Karpas-422 (cell line): ENCODE measurements at places on chromosomes 3 and 15. TPM values are rescaled to one million over a fixed set of nuclear protein-coding genes. Genes with fewer than 3 reads are reported as not detected.
A peak's percentile ranks its signal among the peaks of the same experiment; 100 is the strongest.

Gene PDCD6IP
- total RNA-seq = 169 and 179 TPM in 2 replicates

Gene FHIT
- total RNA-seq = not detected in 2 replicates

Gene SIDT1
- 7.5 and 11.3 TPM in 2 replicates for total RNA-seq

DNA sequence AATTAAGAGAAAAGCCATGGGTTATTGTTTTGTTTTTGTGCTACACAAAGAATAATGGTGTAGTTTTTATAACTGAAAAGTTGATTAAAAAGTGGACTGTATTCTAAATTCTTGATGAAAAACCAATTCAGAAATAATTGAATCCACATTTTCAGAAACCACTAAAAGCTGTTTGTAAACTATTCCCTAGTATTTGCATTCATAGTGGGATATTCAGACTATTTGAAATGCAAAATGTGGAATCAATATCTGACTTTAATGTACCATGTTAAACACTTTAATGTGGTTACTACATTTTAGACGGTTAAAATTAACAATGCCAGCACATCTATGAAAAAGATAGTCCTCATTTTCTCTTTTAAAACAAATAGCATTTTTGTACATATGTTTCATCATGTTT, 104.6 kb downstream of the ZIC4 start:
- no peak for DNase-seq

DNA sequence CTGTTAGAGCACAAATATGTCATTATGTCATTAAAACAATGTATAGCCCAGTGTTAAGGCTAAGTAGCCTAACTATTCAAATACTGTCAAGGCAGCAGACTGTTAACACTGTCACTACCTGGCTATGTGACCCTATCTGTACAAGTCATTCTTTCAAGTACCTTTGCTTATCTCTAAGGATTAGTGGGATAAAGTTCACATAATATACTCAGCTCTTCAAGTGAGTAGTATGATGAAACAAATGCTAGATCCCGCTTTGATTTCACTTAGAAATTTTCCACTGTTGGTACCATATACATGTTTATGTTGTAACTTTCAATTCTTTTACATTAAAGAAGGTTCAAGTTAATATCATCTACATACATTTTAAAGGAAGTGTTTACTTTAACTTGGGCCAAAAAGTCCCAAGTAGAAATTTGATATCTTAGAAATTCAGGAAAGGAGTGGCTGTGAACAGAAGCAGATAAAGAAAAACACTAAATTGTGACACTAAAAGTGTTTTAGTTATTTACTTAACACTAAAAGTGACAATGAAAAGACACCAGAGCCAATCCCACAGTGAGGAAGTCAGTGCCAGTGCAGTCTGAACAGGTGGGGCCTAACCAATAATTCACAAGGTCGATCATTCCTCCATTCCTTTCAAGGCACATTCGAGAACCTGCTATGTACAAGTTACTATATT, 4.8 kb upstream of the RFX7 start:
- DNase-seq = no peak

DNA sequence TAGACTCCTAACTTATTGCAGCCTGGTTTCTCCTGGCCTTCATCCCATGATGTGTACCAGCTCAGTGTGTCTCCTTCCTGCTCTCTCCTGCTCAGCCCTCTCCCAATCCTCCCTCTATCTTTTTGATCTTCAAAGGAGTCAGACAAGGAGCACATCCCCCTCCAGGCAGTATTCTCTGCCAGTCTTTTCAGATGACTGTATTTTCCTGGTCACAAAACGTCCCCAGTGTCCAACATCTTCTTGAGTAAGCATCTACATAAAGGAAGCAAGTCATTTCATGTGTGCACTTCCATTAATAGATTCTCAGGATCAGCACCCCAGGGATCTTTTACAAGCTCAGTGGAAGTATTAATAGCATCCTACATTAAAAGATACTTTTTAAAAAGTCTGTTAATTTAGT, 148.9 kb upstream of the THBS1 start:
- peak; percentile 16 for DNase-seq

- DNase-seq = no peak
Observed at GRCh38 chr3:140599009-140599408, 78.9 kb upstream of the TRIM42 start.
